HFFc6 (cell line): ENCODE measurements at places on chromosomes 4 and X.
A peak's percentile ranks its signal among the peaks of the same experiment; 100 is the strongest.

DNA sequence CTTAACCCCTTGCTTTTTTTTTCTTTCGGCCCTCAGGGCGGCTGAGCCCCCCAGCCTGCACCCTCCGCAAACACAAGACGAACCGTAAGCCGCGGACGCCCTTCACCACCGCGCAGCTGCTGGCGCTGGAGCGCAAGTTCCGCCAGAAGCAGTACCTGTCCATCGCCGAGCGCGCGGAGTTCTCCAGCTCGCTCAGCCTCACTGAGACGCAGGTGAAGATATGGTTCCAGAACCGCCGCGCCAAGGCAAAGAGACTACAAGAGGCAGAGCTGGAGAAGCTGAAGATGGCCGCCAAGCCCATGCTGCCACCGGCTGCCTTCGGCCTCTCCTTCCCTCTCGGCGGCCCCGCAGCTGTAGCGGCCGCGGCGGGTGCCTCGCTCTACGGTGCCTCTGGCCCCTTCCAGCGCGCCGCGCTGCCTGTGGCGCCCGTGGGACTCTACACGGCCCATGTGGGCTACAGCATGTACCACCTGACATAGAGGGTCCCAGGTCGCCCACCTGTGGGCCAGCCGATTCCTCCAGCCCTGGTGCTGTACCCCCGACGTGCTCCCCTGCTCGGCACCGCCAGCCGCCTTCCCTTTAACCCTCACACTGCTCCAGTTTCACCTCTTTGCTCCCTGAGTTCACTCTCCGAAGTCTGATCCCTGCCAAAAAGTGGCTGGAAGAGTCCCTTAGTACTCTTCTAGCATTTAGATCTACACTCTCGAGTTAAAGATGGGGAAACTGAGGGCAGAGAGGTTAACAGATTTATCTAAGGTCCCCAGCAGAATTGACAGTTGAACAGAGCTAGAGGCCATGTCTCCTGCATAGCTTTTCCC, 3.4 kb downstream of the MSX1 start:
- DNase-seq: no peak

GRCh38 chrX:40018041-40018440, 79.7 kb downstream of the BCOR start:
- no peak for DNase-seq

- no peak for DNase-seq
Observed at GRCh38 chrX:105829011-105829410, 6.7 kb downstream of the NRK start.

DNA sequence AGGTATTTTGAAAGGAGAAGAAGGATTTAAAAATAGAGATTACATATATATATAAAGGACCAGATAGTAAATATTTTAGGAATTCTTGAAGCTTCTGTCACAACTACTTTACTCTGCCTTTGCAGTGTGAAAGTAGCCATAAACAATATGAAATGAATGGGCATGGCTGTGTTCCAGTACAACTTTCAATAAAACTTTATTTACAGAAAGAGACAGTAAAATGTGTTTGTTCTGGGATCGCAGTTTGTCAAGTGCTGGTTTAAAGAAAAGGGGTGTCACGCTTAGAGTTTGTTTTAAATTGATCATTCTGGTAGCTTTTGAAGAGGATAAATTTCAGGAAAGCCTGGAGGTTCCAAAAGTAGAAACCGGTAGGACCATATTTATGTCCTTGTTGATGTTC, 176.1 kb upstream of the HS3ST1 start:
- DNase-seq: no peak

GRCh38 chr4:146329050-146329716, 114.8 kb downstream of the REELD1 start:
- DNase-seq: peak; percentile 70

- DNase-seq: no peak
Observed at GRCh38 chr4:44679060-44679459, 840 bp downstream of the GUF1 start.

DNA sequence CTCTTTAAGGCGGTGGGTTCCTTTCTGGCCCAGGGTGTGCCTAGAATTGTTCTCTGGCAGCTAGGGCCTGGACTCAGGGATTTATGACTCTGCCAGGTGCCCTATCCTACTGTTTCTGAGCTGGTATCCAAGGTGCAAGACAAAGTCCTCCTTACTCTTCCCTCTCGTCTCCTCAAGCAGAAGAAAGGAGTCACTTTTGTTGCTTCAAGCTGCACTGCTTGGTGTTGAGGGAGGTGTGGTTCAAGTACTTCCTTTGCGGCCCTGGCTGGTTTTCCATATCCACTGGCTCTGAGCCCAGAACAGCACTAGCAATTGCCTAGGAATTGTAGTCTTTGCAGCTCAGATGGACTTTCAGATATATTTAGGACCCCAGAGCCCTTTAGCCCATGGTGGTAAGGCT, 39.3 kb downstream of the RTL3 start:
- no peak for DNase-seq

DNA sequence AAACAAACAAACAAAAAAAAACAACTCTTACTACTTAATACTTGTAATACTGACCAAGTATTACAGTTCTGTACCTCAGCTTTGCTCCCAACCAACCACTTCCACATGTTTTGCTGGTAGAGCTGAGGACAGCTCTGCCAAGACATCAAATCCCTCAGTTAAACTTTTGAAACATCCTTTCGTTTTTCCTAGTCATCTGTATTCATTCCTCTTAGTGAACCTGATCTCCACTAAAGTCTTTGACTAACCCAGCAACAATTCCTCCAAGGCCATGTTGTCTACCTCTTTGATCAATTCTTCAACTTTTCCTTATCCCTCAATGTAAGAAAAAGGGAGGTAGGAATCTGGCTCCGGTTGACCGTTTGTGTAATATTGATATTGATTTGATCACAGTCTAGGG, 247.5 kb downstream of the ARHGAP24 start:
- no peak for DNase-seq

DNA sequence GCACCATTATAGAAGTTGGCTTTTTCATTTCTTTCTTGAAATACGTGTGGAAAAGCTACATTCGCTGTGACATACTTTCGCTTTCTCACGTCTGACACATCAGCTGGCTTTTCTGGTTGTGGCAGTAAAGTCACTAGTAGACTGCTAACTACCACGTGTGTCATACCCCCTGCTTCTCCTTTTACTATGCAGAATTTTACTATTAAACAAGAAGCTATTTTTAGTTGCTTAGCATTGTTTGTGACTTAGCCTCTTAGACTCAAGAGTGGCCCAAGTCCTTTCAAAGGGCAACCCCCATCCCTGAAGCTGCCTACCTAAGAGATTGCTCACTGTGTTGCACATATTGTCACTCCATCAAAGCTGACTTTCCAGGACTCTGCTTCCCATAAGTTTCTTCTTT, 2.1 kb upstream of the IL2 start:
- DNase-seq: peak; percentile 0

GRCh38 chrX:3231766-3232165, 114.7 kb downstream of the MXRA5 start:
- no peak for DNase-seq

DNA sequence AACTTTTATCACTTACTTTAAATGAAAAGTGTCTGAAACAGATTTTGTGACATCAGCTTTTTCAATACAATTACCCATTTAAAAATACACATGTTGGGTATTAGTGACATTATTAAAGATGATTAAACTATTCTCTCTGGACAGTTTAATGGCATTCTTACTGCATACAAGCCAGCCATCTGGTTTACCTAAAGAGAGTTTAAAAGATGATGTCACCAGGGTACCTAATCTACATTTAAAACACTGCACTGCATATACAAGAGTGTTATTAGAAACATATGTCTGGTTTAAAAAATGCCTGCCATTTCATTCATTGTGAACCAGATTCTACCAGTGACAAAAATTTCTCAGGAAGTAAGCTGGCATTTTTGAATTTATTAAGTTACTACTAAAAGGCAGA, 919.1 kb downstream of the ADGRL3 start:
- no peak for DNase-seq

DNA sequence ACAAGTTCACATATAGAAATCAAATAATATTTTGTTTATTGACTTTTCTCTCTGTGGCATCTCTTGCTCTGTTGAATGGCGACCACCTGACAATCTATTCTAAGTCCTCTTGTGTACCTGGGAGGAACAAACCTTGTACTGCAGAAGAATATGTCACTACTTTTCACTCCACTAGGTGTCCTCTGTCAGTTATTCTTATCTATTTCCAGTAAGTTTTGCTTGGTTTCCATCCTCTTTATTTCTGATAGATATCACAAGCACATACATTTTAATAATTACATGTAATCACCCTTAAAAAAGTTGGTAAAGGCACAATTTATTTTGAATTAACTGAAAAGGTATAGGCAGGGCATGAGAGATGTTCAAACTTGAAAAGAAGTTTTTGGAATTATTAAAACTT, 238.4 kb downstream of the SNCA start:
- DNase-seq: peak; percentile 4

- no peak for DNase-seq
Observed at GRCh38 chr4:39025552-39026085, 6.6 kb downstream of the TMEM156 start.

DNA sequence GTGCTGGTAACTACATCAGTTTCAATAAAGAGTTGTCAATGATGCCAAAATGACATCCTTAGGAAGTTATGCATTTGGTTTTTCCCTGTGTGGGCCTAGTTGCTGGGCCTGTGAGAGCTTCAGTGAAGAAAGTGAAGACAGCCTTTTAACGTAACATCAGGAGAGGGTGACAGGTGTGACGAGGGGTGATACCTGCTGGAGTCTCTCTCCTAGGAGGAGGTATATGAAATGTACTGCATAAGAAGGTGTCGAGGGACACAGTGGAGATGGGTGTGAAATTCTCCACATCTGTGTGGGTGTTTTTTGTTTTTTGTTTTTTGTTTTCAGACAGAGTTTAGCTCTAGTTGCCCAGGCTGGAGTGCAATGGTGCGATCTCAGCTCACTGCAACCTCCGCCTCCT, 49.2 kb downstream of the EVC start:
- no peak for DNase-seq

DNA sequence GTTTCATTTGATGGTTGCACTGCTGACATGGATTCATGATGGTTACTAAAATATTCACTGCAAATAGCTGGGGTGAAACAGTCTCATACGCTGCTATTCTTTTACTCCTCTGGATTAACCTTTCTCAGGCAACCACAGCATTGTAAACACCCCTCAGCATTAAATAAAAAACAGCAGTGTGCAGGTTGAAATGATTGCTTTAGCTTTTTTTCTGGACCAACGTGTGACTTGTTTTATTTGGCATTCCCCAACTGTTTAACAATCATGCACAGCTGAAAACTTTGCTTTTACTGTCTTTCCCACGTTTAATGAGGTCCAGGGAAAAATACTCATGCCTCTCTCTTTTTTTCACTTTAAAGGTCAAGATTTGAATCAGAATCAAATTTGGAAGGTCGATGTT, 490.8 kb downstream of the RAPGEF2 start:
- no peak for DNase-seq

GRCh38 chr4:123580981-123581664, 184.5 kb downstream of the SPRY1 start:
- no peak for DNase-seq

GRCh38 chrX:28329156-28329555, 258.1 kb upstream of the IL1RAPL1 start:
- DNase-seq: no peak

DNA sequence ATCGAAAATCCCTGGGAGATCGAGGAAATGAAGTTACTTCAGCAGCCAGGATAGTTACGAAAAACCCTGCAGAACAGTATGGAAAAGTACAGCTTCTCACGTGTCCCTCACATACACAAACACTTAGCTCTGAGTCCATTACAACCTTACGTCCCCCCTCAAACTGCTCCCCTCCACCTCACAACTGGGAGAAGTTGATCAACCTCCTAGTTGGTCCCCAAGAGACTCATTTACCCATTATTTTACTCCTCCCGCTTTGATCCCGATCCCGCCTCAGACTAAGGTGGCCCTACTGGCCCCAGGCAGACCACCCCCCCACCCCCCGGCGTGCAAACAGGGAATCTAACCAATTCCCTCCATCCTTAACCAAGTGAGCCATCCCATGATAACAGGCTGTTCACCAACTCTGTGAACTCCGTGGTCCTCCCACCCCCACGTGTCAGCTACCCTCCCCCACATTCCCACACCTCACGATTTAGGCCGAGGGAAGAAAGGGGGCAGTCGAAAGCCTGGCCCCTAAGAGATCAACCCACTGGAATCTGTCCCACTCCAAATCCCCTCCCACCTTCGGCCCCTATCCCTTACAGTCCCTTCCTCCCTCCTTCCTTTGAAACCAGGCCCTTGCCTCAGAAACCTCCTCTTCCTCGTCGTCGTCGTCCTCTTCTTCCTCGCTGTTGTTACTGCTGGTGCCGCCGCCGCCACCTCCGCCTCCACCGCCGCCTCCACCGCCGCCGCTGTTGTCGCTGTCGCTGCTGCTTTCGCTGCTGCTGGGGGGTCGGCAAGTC, 755 bp downstream of the ANKRD17 start:
- DNase-seq: peak; percentile 9

- no peak for DNase-seq
Observed at GRCh38 chr4:13364172-13364571, 120.0 kb downstream of the RAB28 start.

- no peak for DNase-seq
Observed at GRCh38 chr4:55830716-55831115, 11.1 kb downstream of the EXOC1L start.

GRCh38 chrX:103220511-103221323, 5.8 kb downstream of the BEX4 start:
- DNase-seq: no peak

DNA sequence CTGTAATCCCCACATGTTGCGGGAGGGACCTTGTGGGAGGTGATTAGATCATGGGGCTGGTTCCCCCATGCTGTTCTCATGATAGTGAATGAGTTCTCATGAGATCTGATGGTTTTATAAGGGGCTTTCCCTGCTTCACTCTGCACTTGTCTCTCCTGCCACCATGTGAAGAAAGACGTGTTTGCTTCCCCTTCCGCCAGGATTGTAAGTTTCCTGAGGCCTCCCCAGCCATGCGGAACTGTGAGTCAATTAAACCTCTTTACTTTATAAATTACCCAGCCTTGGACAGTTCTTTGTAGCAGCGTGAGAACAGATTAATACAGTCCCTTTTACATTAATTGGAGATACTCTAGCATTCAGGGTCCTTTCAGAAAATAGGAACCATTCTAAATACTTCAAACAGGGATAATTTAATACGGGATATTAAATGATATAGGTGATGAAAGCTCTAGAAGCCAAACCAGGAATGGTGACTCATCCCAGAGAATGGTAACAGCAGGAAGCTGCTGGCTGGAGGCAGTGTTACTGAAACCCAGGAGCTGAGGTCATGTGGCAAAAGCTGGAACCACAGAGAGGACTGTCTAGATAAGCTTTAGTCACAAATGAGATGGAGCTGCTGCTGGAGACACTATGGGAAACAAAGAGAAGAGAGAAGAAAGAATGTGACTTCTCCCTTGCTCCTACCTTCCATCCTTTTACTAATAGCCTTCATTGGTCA, 57.3 kb downstream of the GSTCD start:
- DNase-seq: peak; percentile 79
